ENCODE measurements at places on chromosomes 4 and X. TPM values are rescaled to one million over a fixed set of nuclear protein-coding genes. Genes with fewer than 3 reads are reported as not detected.

- no peak for DNase-seq
These were observed 123.1 kb upstream of the BOD1L1 start for GRCh38 chr4:13750594-13750993.

- DNase-seq, result no peak
These were observed 56.1 kb downstream of the PLS3 start for GRCh38 chrX:115616943-115617563.

GRCh38 chr4:1972414-1972813, 36.4 kb downstream of the NELFA start:
- no peak for DNase-seq

GRCh38 chr4:153260553-153261300, 56.5 kb downstream of the TRIM2 start:
- no peak for DNase-seq

DNA sequence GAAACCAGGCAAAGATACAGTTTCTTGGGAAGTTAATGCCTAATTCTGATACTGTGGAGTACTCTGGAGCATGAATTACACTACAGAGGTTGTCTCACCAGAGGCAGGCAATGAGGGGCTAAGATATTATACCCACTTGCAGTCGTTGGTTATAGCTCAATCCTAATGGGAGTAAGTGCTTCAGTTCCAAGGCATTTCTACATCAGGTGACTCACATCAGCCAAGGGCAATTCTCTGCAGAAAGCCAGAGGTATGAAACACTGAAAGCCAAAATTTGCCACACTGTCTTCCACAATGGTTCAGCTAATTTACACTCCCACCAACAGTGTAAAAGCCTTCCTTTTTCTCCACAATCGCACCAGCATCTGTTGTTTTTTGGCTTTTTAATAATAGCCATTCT, 174.0 kb upstream of the IL15 start:
- no peak for DNase-seq

DNA sequence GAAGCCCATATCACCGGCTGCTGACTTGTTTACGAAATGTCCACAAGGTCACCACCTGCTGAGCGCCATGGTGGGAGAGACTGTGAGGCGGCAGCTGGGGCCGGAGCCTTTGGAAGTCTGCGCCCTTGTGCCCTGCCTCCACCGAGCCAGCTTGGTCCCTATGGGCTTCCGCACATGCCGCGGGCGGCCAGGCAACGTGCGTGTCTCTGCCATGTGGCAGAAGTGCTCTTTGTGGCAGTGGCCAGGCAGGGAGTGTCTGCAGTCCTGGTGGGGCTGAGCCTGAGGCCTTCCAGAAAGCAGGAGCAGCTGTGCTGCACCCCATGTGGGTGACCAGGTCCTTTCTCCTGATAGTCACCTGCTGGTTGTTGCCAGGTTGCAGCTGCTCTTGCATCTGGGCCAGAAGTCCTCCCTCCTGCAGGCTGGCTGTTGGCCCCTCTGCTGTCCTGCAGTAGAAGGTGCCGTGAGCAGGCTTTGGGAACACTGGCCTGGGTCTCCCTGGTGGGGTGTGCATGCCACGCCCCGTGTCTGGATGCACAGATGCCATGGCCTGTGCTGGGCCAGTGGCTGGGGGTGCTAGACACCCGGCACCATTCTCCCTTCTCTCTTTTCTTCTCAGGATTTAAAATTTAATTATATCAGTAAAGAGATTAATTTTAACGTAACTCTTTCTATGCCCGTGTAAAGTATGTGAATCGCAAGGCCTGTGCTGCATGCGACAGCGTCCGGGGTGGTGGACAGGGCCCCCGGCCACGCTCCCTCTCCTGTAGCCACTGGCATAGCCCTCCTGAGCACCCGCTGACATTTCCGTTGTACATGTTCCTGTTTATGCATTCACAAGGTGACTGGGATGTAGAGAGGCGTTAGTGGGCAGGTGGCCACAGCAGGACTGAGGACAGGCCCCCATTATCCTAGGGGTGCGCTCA, 8.7 kb upstream of the MSANTD1 start:
- no peak for DNase-seq

- DNase-seq, result no peak
These were observed 9.9 kb downstream of the FAM193A start for GRCh38 chr4:2546286-2546823.

Gene FRMD7
- not detected for polyA plus RNA-seq

Gene WWC2
- 0.88 TPM for polyA plus RNA-seq

Gene TMEM184C
- 10.7 TPM for polyA plus RNA-seq
